Right renal pelvis (tissue), 4 donors: ENCODE measurements at places on chromosomes 5 and 9. TPM values are rescaled to one million over a fixed set of nuclear protein-coding genes. Genes with fewer than 3 reads are reported as not detected.

- no peak for DNase-seq
Measured at GRCh38 chr9:78210841-78211301, 25.0 kb upstream of the CEP78 start.

GRCh38 chr5:167378894-167379723 is 912.3 kb upstream of the WWC1 start:
- no peak for DNase-seq

- no peak for DNase-seq
Measured at GRCh38 chr9:137030006-137030405, 1.9 kb downstream of the FUT7 start.

DNA sequence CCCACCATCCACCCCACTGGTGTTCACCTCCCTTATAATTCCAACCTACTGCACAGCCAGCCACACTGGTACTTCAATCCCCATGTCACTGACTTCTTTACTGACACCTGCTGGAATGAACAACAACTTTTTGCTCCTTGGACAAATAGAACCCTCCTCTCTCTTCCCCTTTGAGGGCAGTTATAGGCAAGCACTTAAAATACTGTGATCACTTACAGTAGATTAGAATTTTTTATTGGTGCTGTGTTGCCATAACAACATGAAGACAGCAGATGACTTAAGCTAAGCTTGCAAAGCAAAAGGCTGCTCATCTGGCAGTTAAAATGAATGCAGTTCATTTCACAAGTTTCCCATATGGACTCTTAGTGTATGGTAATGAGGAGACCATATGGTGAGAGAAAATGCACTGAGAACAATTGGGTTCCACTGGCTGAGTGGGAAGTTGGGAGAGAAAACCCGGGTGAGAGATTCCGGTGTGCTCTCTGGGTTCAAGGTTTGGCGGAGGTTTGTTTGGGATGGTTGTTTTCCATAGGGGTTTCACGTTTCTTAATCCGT is 374.3 kb downstream of the EBF1 start:
- no peak for DNase-seq

GRCh38 chr5:175606409-175606808 is 51.5 kb upstream of the HRH2 start:
- no peak for DNase-seq

- no peak for DNase-seq
Measured at GRCh38 chr5:17172791-17173190, 44.6 kb upstream of the BASP1 start.

Gene TMEFF1
- polyA plus RNA-seq = 5.1 TPM

Gene EFNA5
- 26.6 TPM for polyA plus RNA-seq

Gene LRRC26
- polyA plus RNA-seq = not detected

DNA sequence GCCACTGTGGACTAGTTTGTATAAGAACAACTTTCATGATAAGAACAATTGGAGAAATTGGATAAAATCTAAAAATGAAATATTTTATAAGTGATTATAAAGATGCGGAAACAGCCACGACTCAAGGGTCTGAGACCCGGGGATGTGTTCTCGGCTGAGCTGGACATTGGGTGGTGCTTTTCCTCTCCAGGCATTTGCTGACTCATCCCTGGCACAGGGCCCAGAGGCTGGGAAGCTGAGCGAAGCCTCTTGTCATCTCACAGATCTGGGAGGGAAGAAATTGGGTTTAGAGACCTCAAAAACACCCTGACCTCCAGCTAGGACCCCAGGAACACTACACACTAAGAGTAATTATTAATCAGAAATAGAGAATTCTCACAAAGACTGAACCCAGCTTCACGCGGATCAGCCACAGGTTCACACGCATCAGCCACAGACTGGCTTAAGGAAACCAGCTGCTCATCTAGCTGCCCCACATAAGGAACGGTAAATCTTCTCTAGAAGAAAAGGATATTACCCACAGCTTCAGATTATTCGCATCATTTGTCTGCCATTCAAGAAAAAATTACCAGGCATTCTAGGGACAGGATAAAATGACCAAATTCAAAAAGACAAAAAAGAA is 2.8 kb upstream of the OR2V1 start:
- DNase-seq = no peak

Gene PTPRD
- polyA plus RNA-seq = 105 TPM

Gene MSX2
- polyA plus RNA-seq = 0.90 TPM

Gene TNFSF8
- polyA plus RNA-seq = 0.53 TPM

GRCh38 chr5:26805076-26805475 is 233.3 kb downstream of the CDH9 start:
- DNase-seq = no peak

- DNase-seq = no peak
Measured at GRCh38 chr5:472076-472655, 29.2 kb downstream of the EXOC3 start.

DNA sequence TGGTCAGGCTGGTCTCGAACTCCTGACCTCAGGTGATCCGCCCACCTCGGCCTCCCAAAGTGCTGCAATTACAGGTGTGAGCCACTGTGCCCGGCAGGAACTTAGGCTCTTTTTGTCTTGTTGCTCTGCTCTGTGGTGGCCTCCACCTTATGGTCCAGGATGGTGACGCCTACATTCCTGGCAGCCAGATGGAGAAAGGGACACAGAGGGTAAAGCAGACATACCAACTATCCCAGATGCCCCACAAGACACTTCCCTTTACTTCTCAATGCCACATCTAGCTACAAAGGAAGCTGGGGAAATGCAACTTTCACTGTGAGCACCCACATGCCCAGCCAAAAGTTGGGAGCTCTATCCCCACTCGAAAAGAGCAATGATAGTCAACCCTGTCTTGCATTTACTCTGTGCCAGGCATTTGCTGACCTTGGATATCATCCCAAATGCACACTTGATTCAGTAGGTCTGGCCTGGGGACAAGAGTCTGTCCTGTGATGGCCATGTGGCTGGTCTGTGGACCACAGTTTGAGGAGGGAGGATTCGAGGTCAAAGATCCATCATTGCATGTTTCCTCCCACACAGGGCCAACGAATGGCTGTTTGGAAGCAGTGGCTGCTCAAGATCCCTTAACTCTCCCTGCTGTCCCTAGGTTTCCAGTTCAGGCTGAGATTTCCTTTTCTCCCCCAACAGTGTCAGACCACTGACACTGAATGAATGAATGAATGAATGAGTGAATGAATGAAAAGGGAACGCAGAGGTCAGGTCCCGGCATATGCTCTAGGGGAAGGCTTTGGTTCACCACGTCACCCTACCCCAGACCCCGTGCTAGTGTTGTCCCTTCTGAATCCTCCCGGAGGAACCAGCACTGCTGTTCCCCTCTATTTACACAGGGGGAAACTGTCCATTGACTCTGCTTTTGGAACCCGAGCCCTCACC is 1.4 kb upstream of the ERGIC1 start:
- no peak for DNase-seq

GRCh38 chr5:11851965-11852716 is 52.1 kb downstream of the CTNND2 start:
- DNase-seq = no peak

Gene CDX1
- polyA plus RNA-seq = 0.71 TPM

GRCh38 chr9:84502066-84502465 is 161.5 kb upstream of the SLC28A3 start:
- no peak for DNase-seq

- no peak for DNase-seq
Measured at GRCh38 chr5:180389252-180390101, 36.3 kb upstream of the GFPT2 start.

GRCh38 chr5:123164054-123164453 is 75.0 kb downstream of the PRDM6 start:
- no peak for DNase-seq

DNA sequence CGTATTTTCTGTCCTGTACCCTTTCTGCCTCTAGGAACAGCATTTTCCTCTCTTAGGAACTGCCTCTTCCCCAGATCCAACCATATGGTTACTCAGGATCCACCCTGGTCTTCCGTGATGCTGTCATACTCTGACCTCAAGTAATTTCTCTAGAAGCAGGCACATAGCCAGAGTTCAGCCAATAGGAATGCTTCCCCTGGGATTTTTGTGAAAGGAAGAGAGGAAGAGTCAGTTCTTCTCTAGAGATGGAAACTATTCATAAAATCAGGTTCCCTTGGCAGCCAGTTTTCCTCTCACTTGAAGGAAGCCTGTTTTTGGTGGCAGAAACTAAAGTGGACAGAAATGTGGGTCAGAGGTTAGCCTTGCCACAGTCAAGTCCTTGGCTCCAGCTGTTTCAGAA is 400.1 kb upstream of the PCSK5 start:
- no peak for DNase-seq

Gene ANKRD18B
- polyA plus RNA-seq = 0.93 TPM

GRCh38 chr5:68223904-68224303 is 8.3 kb downstream of the PIK3R1 start:
- no peak for DNase-seq

Gene C5orf52
- polyA plus RNA-seq = not detected

DNA sequence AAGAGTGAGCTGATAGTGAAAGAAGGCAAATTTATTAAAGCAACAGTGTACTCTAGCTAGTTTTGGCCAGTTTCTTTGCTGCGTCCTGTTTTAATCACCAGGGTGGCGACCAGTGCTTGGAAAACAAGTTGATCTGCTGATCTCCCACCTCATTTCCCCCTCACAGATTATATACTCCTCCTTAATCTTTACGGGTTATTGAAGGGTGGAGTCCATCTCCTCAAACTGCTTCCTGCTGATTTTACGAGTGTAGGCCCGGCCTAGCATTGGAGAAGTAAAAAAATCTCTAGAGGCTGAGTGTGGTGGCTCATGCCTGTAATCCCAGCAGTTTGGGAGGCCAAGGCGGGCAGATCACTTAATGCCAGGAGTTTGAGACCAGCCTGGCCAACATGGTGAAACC is 14.0 kb upstream of the CFAP95 start:
- no peak for DNase-seq

GRCh38 chr5:150159031-150159430 is 3.4 kb upstream of the PDGFRB start:
- DNase-seq = no peak

- DNase-seq = no peak
Measured at GRCh38 chr5:72505539-72506157, 1.6 kb downstream of the ZNF366 start.

GRCh38 chr9:74771672-74772071 is 116.0 kb downstream of the TRPM6 start:
- DNase-seq = no peak

DNA sequence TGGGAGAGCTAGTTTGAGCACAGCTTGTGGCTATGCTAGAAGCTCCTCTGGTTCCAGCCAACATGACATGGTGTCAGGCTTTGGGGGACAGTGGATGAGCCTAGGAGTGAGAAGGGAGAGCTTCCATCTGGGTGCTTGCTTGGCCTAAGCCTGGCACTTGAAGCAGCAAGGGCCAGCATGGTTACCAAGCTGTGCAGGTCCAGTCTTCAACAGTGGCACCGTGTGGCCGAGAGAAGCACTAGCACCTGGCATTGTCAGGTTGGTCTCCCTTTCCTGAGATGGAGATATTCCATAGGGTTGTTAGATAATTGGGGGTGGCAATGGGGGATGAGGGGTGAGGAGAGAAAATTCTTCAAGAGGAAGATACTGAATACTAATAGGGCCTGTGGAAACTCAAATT is 261.9 kb downstream of the PBX3 start:
- no peak for DNase-seq

GRCh38 chr9:12351293-12352044 is 341.7 kb upstream of the TYRP1 start:
- no peak for DNase-seq

Gene SLC6A7
- polyA plus RNA-seq = 0.06 TPM

- DNase-seq = no peak
Measured at GRCh38 chr5:87588316-87588715, 175.6 kb upstream of the CCNH start.

Gene FBLL1
- polyA plus RNA-seq = 0.87 TPM

DNA sequence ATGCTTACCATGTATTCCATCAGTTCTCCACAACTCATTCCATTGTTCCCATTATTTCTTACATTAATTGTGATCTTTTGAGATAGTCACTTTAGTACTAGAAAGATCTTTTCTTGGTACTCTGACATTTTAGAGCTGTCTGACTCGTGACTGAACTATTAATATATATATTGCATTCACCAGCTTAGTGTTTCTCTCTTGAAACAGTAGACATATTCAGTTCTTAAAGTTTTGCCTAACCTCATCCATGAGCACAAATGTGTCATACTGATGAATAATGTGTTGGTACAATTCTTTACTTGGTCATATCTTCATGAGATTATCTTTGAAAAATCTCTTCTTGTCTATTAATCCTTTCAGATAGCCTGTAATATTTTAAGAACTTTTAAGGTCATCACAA is 74.3 kb downstream of the NLN start:
- DNase-seq = no peak

Gene NR6A1
- polyA plus RNA-seq = 0.76 TPM

Gene PFDN1
- polyA plus RNA-seq = 105 TPM

Gene FRMD3
- 25.8 TPM for polyA plus RNA-seq

DNA sequence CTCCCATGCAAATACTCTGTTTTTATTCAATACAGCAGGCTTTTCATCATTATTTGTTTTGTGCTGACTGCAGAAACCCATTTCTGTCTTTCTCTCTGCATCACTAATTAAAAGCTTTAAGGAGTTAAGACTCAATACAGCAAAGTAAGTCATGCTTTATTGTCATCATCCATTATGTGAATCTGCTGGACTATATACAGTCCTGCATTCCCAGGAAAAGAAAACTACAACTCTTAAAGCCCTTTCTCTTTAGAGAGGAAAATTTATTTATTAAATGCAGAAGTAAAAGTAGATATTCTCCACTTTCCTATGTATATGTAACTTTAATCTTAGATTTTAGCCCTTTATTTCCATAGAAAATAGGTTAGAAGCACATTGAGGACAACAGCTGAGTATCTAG is 706.6 kb upstream of the RGMB start:
- no peak for DNase-seq

Gene LHX3
- not detected for polyA plus RNA-seq

- no peak for DNase-seq
Measured at GRCh38 chr5:51622161-51622790, 239.0 kb downstream of the ISL1 start.

Gene ECM2
- polyA plus RNA-seq = 14.8 TPM

GRCh38 chr5:34817558-34818351 is 21.2 kb upstream of the TTC23L start:
- no peak for DNase-seq

GRCh38 chr9:76987594-76988200 is 31.8 kb upstream of the FOXB2 start:
- no peak for DNase-seq

Gene PDZD2
- polyA plus RNA-seq = 19.9 TPM

GRCh38 chr9:137311171-137311985 is 9.3 kb upstream of the NRARP start:
- DNase-seq = no peak

- no peak for DNase-seq
Measured at GRCh38 chr5:95864944-95865504, 42.5 kb upstream of the GLRX start.

GRCh38 chr9:127828262-127829031 is 25.8 kb downstream of the FPGS start:
- peak; percentile 72 for DNase-seq

- no peak for DNase-seq
Measured at GRCh38 chr5:170704417-170705192, 78.9 kb upstream of the GABRP start.

GRCh38 chr5:80341016-80341775 is 21.4 kb downstream of the SPZ1 start:
- DNase-seq = no peak
